CD4-positive, alpha-beta T cell treated with Interleukin-12 subunit alpha and Interleukin-12 subunit beta, for 1 hour (primary cell): ENCODE measurements at places on chromosomes 7 and 10.

- DNase-seq, result no peak
Observed at GRCh38 chr10:69731184-69731583, 70.5 kb upstream of the COL13A1 start.

GRCh38 chr10:665579-666091 is 23.8 kb downstream of the DIP2C start:
- no peak for DNase-seq

DNA sequence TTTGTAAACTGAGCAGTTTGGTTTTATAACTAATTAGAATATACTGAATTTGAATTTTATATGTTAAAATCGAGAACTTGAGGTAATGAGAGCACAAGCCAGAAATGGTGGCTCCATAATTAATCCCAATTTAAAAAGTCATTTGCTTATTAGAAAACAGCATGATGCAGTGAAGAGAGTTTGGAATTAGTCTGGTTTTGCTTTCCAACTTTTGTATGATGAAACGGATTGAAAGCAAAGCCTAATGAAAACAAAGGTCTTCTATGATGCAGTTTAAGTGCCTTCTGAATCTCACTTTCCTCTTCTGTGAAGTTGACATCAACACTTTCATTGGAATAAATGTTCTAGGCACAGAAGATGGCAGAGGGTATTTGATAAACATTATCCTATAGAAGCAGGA is 89.4 kb downstream of the SORCS1 start:
- DNase-seq, result no peak

- no peak for DNase-seq
Observed at GRCh38 chr10:86017841-86018734, 348.5 kb downstream of the GRID1 start.

DNA sequence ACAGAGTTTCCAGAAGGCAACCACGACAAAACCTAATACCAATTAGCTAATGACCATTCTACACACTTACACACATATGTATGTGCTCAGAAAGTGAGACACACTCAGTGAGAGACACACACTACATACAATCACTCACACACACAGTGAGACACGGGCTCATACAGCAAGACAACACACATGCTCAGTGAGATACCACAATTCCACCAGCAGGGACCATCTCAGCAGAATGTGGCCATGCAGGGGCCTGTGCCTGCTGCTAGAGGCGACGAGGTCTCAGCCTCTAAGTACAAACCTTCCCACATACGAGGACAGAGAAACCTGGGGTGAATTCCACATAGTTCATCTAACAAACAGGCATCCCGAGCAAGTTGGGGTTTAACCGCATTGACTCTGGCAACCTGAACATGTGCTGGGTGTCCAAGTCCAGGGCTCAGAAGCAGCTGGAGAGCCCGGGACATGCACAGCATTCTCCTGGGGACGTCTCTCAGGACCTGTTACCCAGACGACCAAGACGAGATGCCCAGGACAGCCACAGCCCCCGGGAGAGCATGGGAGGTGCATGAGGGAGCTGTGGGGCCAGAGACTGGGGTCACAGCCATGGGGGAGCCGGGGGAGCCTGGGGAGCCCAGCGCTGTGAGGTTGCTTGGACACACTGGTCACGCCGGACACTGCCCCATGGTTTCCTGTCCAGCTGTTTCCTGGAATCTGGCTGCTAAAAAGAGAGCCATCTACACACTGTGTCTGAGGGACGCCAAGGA is 523.6 kb downstream of the PTPRN2 start:
- no peak for DNase-seq

- no peak for DNase-seq
Observed at GRCh38 chr10:99530108-99531025, 2.4 kb upstream of the NKX2-3 start.
